ENCODE measurements at places on chromosomes 16 and 17.

DNA sequence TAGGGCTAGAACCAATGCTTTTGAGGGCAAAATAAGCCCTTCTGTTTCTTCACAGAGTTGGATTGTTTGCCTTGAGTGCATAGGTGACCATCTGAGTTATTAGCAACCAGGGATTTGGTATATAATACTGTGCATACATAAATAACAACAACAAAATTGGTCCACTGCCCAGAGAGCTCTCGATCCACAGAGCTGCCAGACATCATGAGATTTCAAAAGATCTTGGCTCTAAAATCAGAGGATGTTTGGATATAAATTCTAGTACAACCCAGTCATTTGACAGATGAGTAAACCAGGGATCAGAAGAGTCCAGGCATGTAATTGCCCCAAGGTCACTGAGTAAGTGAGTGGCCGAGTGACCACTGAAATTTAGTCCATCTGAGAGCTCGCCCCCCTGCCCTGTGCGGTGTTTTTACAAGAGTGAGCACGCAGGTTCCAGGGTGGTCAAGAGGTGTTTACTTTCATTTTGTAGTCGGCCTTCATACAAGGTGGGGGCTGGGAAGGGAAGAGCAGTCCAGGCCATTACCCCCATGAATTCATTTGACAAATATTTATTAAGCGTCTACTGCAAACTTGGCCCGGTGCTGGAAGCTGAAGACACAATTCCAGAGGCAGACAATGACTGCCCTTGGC, 1.8 kb upstream of the MT2A start:
- DNase-seq = no peak

GRCh38 chr17:57856792-57857620, 7.2 kb upstream of the MRPS23 start:
- no peak for DNase-seq

GRCh38 chr16:23227529-23227928, 45.0 kb downstream of the SCNN1G start:
- no peak for DNase-seq

GRCh38 chr16:12901597-12902461, at the start of gene SHISA9:
SHISA9 (plus strand) TSS chr16:12901598.
- DNase-seq = no peak

DNA sequence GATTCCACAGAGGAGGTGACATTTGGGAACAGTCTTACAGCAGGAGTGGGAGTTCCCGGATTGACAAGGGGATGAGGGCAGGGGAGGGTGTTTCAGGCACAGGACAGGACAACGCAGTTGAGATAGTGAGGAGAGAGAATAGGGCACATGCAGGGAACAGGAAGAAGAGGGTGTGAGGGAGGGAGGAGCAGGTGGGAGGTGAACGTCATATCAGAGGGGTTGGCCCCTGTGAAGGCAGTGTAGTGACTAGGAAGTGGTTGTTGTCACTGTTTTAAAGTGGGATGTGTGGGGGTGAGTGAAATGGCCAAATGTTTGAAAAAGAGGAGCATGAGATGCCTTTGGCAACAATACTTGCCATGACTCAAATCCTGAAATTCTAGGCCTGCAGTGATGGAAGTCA, 12.2 kb downstream of the PRKCB start:
- DNase-seq = no peak

GRCh38 chr16:50329446-50330189, 39.2 kb downstream of the BRD7 start:
- no peak for DNase-seq

- DNase-seq = no peak
Observed at GRCh38 chr17:80881306-80881705, 110.3 kb upstream of the CHMP6 start.

- DNase-seq = no peak
Observed at GRCh38 chr17:74749279-74750038, 1.0 kb downstream of the NHERF1 start.

- DNase-seq = no peak
Observed at GRCh38 chr17:14741491-14741890, 440.6 kb downstream of the HS3ST3B1 start.

DNA sequence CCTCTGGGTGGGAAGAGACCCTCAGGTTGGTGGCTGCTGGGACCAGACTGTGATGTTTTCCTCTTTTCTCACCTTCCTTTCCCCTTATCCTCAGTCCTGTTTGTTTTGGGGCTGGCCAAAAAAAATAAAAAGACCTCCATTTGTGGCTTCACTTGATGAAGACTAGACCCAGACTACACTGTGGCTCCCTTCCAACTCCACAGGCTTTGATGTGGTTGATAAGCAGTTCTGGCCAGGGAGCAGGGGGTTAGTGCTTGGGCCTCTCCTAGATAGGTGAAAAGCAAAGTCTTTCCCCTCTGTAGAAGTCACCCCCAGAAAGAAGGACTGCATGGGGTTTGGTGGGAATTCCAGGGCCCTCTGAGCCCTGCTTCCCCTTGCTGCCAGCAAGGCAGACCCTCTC, 11.2 kb upstream of the ADAM11 start:
- no peak for DNase-seq

- DNase-seq = no peak
Observed at GRCh38 chr17:40622509-40622928, 25.1 kb downstream of the SMARCE1 start.

GRCh38 chr17:69581061-69581961, 166.8 kb downstream of the MAP2K6 start:
- DNase-seq = peak; percentile 75

GRCh38 chr17:76943781-76944213, 75.6 kb downstream of the MGAT5B start:
- no peak for DNase-seq

GRCh38 chr16:56387396-56387795, 37.9 kb downstream of the AMFR start:
- DNase-seq = no peak

GRCh38 chr17:81031566-81032550, 3.1 kb upstream of the BAIAP2 start:
- DNase-seq = no peak

DNA sequence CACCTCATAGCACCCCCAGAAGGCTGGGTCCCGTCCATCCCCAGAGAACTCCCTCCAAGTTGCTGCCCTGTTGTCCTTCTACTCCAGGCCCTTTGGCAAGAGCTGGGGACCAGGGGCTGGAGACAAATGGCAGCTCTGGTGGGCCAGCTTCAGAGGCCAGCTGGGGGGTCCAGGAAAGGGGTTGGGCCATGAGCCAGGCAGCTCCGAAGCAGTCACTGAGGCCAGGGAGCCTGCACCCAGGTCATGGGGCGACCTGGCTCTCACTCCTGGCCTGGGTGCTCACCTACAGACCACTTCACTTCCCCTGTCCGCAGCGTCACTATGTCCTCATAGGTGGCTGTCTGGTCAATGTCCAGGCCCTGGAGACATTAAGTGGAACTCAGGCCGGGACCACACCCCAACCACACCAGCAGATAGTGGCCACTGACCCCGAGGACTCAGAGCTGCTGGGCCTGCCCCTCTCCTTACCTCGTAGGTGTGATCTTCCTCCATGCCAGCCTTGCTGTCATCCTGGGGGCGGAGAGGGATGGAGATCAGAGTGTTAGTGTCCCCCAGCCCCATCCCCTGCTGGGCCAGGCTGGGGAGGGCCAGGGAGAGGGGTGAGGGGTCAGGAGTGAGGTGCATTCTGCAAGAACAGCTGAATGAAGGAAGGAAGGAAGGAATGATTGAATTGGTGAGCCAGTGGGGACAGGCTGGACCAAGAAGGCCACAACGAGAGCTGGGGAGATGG, 3.0 kb downstream of the CD79B start:
- no peak for DNase-seq

DNA sequence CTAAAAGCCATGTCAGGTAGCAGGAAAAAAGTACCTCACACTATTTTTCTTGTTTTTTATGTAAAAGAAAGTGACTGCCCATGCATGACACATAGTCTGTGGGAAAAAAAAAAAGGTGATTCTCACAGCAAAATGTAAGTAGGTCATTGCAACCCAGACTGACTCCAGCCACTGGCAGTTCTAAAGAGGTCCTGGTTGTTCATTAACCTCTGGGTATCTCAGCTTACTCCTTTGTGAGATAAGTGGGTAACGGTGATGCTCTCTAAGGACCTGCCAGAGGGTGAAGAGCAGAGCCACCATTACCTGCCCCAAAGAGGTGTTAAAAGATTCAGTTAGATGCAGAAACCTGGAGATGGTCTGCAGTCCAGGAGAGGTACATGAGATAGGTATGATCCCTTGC, 531.9 kb downstream of the GRIN2A start:
- no peak for DNase-seq

DNA sequence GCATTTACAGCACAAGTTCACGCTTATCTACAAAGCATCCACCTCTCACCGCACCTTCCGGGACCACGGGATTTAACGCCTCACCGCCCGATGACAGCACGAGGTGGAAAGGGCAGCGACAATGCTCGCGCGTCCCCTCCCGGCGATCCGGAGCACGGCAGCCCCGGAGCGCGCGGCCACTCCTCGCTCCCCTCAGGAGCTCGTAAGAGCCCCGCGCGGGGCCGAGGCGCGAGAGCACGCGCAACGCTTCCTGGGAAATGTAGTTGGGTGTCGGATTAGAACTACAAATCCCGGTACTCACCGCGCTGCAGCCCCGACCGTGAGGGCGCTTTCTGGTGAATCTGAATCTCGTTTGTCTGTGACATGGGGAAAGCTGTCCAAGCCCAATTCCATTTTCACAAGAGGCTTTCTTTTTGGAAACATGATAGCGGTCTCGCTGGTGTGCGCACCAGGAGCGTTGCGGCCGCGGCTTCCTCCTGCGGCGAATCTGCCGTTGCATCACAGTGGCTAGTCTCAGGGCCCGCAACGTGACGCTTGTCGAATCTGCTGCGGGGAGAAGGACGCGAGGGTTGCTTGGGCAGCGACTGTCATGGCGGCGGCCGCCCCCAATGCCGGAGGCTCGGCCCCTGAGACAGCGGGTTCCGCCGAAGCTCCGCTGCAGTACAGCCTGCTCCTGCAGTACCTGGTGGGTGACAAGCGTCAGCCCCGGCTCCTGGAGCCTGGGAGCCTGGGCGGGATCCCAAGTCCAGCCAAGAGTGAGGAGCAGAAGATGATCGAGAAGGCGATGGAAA, at the start of gene TIMM22:
TIMM22 (plus strand) TSS at position 576 of the 791 bp plus-strand sequence; CDS start at position 590, 14 bp downstream.
- peak; percentile 100 for DNase-seq

GRCh38 chr17:7888184-7888920, at the start of gene CHD3:
CHD3 (plus strand) TSS chr17:7888789; CDS start chr17:7889001, 212 bp downstream.
- no peak for DNase-seq

GRCh38 chr17:61405686-61406536, 6.3 kb downstream of the TBX2 start:
- DNase-seq = no peak

GRCh38 chr17:7034955-7035590, 742 bp upstream of the SLC16A13 start:
- no peak for DNase-seq

DNA sequence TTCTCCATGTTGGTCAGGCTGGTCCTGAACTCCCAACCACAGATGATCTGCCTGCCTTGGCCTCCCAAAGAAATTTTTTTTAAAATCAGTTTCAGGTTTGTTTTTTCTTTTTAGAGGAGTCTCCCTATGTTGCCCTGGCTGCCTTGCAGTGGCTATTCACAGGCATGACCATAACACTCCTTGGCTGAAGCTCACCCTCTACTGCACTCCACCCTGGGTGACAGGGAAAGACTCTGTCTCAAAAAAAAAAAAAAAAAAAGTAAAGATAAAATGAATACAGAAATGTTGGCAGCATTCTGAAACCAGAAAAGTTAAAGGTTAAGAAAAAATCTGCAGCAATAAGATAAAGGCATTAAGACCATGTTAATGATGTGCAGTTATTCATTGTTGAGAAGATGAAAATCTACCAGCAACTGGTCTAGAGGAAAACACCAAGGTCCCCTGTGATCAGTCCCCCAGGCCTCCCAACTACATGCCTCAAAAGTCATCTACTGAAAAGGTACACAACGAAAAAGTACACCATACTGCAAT, 15.1 kb downstream of the YWHAE start:
- DNase-seq = no peak

DNA sequence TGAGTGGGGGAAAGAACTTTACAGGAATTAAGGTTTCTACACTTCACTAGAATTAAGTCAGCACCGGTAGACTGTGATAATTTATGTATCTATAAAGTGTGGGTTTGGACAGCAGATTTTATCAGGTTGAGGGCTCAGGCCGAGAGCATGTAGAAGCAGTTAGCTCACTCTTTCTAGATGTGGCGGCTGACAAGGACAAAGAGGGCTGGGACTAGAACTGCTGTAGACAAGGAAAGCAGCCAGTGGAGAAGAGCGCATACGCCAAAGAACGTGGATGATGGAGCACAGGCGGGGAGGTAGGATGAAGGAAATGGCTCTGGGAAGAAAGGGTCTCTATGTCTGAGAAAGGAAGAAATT, 504 bp upstream of the GOSR1 start:
- DNase-seq = peak; percentile 18

DNA sequence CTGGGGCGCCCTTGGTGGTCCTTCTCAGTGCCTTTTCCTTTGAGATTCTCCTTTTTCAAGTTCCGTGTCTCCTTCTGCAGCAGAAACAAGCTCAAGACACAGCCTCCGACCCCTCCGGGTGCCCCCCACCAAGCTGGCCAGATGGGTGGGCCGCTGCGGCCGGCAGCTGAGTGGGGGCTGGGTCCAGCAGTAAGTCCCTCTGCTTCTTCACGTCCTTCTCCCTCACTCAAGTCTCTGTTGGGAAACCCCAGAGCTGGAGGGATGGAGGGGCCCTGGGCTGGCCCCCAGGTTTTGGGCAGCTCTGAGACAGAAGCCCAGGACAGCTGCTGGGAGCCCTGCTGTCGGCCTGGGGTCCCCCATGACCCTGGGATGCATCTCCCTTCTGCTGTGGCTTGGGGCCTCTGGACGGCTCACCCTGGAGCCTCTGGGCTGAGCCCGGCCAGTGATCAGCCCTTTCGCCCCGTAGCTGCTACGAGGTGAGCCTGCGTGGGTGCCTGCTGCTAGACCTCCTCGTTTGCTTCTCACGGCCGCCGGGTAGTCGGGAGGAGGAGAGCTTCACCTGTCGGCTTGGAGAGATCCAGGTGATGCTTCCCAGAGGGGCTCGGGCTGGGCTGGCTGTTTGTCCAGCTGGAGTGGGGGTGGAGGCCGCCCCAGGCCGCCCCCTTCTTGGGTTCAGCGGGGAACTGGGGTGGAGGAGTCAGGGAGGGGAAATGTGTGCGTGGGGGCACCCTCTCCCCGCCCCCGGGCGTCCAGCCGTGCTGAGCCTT, 10.7 kb downstream of the ENGASE start:
- DNase-seq = no peak

GRCh38 chr17:34452769-34453168, 89.7 kb upstream of the CCL1 start:
- DNase-seq = no peak

GRCh38 chr17:43416998-43417890, 18.5 kb downstream of the ARL4D start:
- no peak for DNase-seq

GRCh38 chr17:52145476-52145875, 13.0 kb downstream of the CA10 start:
- no peak for DNase-seq

GRCh38 chr16:50709061-50709684, 15.8 kb downstream of the NOD2 start:
- DNase-seq = no peak
